ENCODE measurements at places on chromosomes 13 and 19.
A peak's percentile ranks its signal among the peaks of the same experiment; 100 is the strongest.

DNA sequence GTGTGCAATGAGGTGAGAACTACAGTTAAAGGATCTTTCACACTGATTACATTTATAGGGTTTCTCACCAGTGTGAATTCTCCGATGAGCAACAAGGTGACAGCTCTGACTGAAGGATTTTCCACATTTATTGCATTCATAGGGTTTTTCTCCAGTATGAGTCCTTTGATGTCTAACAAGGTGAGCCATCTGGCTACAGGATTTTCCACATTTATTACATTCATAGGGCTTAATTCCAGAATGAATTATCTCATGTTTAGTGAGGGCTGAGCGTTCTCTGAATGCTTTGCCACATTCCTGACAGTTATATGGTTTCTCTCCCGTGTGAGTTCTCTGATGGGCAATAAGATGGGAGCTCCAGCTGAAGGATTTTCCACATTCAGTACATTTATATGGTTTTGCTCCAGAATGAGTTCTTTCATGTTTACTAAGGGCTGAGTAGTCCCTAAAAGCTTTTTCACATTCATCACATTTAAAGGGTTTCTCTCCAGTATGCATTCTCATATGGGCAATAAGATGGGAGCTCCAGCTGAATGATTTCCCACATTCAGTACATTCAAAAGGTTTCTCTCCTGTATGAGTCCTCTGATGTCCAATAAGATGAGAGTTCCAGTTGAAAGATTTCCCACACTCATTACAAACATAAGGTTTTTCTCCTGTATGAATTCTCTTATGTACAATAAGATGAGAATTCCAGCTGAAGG lies 4.4 kb upstream of the C19orf18 start:
- DNase-seq: no peak

DNA sequence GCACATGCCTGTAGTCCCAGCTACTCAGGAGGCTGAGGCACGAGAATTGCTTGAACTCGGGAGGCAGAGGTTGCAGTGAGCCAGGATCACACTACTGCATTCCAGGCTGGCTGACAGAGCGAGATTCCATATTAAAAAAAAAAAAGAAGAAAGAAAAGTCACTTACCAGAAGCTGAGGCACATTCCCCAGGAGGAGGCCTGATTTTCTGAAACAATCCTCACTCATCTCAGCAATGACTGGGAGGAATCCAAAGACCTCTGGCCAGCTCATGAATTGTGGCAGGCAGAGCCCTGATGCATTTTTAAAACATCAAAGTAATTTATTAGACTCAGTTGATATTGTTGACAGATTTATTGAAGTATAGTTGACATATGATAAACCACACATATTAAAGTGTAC lies 206.3 kb downstream of the FOXO1 start:
- no peak for DNase-seq

- no peak for DNase-seq
These were observed 1193.7 kb downstream of the EFNB2 start for GRCh38 chr13:105341758-105342157.

- no peak for DNase-seq
These were observed at the start of gene ZNF536 for GRCh38 chr19:30371960-30372824. Gene ZNF536, plus strand, starts transcription at chr19:30372384. Its CDS starts 71,179 bp downstream, at chr19:30443563.

DNA sequence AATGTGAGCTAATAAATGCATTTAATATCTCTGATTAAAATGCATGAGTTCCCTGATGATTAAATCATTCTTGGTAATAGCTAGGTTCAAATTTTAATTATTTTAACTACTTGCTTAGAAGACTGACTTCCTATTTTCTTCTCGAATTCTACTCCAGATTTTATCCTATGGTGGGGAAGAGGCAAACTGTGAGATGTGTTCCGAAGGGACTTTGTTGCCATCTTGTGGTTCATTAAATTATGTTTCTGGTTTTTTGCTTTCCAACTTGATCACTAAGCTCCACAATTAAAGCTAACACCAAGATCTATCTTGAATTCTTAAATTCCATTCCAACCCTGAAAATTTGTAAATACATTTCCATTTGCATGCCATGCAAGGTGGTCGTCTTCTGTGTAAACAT lies 538.4 kb upstream of the PCDH20 start:
- no peak for DNase-seq

DNA sequence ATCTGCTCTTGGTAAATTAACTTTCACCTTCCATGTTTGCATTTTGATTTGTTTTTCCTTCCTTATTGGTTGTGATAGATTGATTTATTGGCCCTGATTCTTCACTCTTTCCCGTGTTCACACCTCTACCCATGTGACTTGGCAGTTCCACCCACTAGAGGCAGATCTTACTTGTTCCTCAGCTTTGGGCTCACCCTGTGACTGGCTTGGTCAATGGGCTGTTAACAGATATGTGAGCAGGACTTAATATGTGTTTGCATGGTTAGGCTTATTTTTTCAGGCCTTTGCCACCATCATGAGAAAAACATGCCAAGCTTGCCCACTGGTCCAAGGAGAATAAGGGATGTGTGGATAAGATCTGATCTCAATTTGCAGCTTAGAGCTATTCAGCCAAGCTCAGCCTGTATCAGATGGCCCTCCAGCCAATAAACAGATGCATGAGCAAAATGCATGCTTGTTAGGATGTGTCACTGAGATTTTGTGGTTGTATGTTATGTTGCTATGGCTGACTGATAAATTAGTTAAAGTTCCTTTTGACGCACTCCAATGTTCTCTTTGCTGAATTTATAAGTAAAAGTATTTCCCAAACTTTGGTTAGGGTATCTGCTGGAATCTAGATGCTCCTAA lies 48.0 kb downstream of the RGCC start:
- DNase-seq: no peak

DNA sequence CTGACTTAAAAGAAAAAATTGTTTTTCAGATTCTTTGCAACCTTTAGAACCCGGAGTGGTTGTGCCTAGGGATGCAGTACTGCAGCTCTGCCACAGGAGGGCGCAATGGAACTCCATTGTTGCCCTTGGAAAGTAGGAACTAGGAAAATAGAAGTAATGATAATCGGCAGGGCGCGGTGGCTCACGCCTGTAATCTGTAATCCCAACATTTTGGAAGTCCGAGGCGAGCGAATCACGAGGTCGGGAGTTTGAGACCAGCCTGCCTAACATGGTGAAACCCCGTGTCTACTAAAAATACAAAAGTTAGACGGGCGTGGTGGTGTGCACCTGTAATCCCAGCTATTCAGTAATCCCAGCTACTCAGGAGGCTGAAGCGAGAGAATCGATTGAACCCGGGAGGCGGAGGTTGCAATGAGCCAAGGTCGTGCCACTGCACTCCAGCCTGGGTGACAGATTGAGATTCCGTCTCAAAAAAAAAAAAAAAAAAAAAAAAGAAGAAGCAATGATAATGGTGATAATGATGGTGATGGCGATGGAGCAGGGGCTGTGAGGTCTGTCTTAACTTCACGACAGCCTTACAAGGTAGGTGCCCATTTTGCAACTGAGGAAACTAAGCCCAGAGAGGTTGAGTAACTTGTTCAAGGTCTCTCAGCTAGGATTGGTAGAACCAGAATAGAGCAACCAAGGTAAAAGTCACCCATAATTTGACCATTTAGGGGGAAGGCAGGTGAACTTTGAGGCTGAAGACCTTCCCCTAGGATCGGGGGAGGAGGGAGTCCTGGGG lies 5.5 kb upstream of the ADAMTS10 start:
- DNase-seq: peak; percentile 78
